ENCODE measurements at places on chromosomes 13 and 19. TPM values are rescaled to one million over a fixed set of nuclear protein-coding genes. Genes with fewer than 3 reads are reported as not detected.

DNA sequence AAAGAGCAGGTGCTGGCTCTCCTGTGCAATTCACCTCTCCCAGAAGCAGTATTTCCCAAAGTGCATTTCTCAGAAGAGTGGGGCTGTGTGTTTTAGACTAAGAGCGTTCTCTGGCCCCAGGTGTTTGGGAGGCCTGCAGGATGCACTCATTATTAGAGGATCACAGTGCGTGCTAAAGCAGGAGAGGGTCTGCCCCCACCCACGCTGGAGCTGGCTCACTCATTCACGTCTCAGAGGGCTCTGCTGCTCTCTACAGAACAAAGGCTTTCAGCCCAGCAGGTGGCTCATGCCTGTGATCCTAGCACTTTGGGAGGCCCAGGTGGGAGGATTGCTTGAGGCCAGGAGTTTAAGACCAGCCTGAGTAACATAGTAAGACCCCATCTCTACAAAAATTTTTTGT lies 756.7 kb downstream of the UQCRFS1 start:
- DNase-seq = no peak

GRCh38 chr13:98454389-98454881 lies 122.5 kb downstream of the STK24 start:
- DNase-seq = no peak

DNA sequence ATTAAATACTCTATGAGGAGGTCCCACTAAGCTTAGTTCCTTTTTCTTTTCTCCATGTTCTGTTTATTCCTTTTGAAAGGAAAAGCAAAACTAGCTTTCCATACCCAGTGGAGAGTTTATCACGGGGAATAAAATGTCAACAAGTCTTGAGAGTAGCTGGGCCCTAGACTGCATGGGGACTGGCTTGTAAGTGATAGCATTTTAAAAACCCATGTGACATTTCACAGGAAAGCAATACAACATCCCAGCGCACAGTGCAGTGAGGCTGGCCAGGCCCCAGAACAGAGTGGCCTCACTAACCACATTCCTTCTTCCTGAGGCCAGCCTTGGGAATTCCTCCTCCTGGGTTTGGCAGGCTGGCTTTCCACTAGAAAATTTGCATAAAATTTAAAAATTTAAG lies 149.8 kb downstream of the DLEU7 start:
- DNase-seq = peak; percentile 15

GRCh38 chr13:91660076-91660415 lies 261.6 kb downstream of the GPC5 start:
- no peak for DNase-seq

GRCh38 chr13:23434491-23434890 lies 989 bp upstream of the SACS start:
- no peak for DNase-seq

DNA sequence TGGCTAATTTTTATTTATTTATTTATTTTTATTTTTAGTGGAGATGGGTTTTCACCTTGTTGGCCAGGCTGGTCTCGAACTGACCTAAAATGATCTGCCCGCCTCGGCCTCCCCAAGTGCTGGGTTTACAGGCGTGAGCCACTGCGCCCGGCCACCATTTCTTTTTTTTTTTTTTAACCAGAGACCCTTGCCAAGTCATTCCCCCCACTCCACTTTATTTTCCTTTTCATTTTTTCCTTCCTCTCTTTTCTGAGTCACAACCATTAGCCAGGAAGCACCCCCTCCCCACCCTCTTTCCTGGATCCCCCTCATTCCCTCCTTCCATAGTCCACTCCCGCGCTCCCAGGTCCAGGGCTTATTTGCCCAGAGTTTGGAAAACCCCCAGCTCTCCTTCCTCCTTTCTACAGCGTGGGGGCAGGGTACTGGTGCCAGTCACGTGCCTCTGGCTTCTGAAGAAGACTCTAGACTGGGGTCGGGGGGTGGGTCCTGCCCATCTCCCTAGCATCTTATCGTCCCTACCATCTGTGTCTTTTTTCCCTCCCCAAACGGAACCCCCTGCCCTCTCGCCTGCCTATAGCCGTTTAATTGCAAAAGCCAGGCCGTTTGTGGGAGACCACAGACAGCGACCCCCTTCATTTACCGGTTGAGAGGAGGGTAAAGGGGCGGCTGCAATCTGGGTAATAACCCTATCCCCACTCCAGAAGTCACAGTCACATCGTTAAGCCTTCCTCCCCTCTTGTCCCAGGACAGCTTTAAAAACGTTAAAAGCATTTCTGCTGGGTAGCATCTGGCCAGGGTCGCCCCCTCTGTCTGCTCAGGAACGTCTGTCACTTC lies 1.1 kb upstream of the CALR start:
- no peak for DNase-seq

- DNase-seq = no peak
Measured at GRCh38 chr13:114119196-114119595, 13.2 kb downstream of the RASA3 start.

DNA sequence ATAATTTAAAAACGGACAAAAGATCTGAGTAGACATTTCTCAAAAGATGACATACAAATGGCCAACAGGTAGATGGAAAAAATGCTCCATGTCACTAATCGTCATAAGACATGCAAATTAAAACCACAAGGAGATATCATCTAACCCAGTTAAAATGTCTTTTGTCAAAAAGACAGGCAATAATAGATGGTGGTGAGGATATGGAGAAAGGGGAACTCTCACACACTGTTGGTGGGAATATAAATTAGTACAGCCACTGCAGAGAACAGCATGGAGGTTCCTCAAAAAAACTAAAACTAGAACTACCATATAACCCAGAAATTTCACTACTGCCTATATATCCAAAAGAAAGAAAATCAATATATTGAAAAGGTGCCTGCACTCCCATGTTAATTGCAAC lies 37.9 kb downstream of the OR10H4 start:
- no peak for DNase-seq

DNA sequence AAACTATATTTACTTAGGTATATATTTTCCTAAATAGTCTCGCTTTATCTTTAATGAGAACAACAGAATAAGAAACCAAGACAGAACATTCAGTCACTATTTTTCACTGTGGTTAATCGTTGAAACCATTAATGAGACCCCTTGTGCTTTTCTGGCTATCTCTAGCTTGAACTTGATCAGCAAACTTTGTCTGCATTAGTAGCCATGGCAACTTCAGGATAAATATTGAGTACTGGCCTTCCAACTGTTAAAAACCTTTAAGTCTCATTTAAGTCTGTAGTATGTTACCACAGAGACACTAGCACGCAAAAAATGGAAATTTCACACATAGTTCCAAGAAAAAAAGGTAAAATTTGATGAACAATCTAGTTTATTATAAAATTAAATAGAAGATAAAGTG lies 946.0 kb downstream of the SLITRK5 start:
- DNase-seq = no peak

DNA sequence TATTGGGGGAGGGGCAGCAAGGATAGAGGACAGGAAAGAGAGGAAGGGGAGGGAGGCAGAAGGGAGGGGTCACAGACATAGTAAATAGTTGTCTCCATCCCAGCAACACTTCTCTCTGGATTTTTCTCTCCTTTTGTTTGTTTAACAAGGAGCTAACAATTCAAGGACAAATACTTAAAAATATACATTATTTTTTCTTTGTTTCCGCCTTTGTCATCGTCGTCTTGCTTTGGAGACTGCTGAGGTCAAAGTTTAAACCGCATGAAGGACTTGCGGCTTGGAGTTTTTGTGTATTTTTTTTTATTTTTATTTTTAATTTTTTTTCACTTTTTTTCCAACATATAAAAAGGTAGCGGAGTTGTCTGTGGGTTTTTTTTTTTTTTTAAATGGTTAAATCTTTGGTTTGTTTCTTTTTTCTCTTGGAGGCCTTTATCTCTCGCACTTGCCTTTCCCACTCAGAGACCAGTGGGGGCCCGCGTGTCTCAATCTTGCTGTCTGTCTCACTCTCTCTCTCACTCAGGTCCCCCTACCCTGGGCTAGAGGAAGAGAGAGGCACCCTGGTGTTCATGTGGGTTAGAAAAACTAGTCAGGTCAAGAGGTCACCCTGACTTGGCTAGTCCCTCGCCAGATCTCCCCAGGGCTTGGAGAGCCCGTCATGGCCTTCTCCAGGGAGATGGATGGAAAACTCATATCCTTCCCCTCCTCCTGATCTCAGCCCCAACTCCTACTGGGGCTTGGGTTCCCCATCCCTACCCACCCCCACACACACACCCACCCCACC lies 11.0 kb downstream of the ZNF574 start:
- no peak for DNase-seq

DNA sequence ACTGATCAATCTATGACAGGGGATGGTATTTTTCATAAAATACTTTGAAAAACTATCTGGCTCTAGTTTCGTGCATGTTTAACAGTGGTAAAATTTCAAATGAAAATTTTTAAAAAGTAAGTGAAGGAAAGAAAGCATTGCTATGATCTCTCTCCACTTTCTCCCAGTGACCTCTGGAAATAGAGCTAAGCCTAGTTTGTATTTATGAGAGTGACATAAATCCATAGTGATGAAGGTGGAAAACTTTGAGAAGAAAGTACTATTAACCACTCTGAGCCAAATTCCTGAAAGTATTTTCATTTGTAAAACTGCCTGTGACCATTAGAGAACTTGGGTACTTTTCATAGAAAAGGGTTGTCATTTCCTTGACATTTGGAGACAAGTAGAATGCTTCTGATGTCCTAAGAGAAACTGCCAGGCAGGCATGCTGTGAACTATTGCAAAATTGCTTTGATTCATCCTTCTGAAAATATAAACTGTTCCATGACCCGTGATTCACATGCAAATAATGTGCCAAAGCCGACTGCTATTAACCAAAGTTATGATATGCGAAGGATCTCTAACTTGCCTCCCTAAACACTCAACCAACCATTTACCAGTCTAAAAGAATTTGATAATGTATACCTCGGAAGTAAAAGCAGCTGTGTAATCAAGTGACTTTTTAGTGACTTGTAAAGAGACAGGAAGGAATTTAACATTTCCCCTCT lies 133.2 kb downstream of the VWA8 start:
- DNase-seq = no peak

GRCh38 chr13:29464105-29464679 lies 131.3 kb downstream of the SLC7A1 start:
- no peak for DNase-seq

- no peak for DNase-seq
Measured at GRCh38 chr13:75558145-75558840, 8.7 kb downstream of the UCHL3 start.

- no peak for DNase-seq
Measured at GRCh38 chr13:28579322-28579721, 79.6 kb upstream of the POMP start.

DNA sequence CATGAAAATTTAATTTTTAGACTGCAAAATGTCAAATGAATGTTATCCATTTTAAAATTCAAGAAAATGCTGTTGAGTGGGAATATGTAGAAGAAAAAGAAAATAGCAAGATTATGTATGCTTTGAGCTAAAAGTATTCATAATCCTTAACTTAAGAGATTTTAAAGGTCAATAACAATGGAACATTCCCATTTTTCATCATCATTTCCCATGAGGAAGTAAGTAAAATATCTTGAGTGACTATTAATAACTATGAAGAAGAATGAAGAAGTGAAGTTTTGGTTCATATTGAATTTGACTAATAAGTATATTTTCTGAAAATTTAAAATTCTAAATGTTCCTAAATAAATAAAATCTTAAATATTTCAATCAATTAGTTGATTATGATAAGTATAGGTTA lies 273.4 kb downstream of the DACH1 start:
- no peak for DNase-seq

DNA sequence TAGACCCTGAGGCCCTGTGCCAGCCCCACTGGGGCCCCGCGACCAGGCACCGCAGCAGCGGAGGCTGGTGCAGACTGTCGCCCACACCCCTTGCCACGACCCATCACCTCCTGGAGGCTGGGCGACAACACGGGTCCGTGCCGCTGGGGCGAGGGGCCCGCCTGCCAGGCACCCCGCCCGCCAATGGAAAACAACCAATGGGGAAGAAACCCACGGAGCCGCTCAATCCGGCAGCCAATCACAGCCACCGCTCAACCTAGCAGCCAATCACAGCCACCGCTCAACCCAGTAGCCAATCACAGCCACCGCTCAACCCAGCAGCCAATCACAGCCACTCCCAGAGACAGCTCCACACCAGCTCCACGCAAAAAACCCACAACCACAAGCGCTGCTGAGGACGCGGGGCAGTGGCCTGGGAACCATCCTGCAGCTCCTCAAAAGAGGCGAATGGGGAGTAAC lies 29.7 kb downstream of the GPX4 start:
- no peak for DNase-seq

- no peak for DNase-seq
Measured at GRCh38 chr19:11263726-11264125, 1.4 kb upstream of the DOCK6 start.

- peak; percentile 90 for DNase-seq
Measured at GRCh38 chr19:40190891-40191835, at the start of gene MAP3K10. MAP3K10 (plus strand) TSS chr19:40191426; CDS start chr19:40192032, 606 bp downstream.

DNA sequence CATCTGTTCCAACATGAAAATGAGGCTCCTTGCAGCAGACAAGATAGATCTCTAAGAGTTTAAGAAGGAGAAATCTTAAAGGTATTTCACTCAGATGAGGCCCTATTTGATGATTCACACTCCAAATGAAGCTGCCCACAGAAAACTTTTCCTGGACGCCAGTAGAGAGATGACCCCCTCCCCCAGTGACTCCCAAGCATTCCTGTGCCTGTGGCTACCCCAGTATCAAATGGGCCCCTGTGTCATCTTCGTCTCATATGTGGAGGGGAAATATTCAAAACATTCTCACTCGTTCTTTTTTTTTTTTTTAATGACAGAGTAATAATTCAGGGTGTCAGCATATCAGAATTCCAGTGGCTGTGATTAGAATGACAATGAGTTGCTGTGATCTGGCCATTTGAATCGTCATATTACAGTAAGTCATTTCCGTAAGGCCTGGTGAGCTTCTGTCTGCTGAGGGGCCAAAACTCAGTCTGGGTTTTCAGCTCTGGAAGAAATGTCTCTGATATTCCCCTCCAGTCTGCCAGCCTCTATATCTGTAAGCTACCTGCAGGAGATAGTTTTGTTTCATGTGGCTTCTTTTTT lies 194.7 kb downstream of the URI1 start:
- no peak for DNase-seq

GRCh38 chr13:82569581-82569980 lies 1312.7 kb downstream of the SLITRK1 start:
- no peak for DNase-seq

- no peak for DNase-seq
Measured at GRCh38 chr13:21237081-21237480, 60.6 kb downstream of the MRPL57 start.

DNA sequence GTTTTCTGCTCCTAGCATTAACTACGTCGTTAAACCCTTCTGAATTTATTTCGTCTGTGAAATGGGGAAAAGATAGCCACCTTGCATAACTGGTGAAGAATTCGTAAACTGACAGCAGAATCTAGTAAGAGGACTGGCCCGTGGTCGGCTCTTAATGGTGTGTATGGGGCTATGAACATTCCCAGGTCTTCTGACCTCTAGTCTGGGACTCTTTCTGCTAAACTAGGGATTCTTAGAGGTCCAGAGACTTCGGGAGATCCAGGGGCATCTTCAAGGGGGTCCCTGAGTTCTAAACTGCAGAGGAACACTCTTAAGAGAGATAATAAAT lies 231.1 kb upstream of the SERP2 start:
- DNase-seq = peak; percentile 28

Gene CASP14
- 0.25 TPM for total RNA-seq

Gene ZNF490
- 7.0 TPM for total RNA-seq

Gene ZNF850
- 1.9 TPM for total RNA-seq

Gene ZNF780B
- 8.3 TPM for total RNA-seq

Gene EDDM13
- total RNA-seq = not detected

Gene PNMA8B
- total RNA-seq = 1.4 TPM

Gene GJB6
- not detected for total RNA-seq

Gene LRRC63
- total RNA-seq = 0.19 TPM

Gene SYT5
- total RNA-seq = 1.3 TPM

Gene AMH
- 1.4 TPM for total RNA-seq

Gene FGF21
- total RNA-seq = not detected

Gene UPK1A
- total RNA-seq = not detected
